Foreskin melanocyte (primary cell): ENCODE measurements at places on chromosomes 1 and 21.

GRCh38 chr1:2953688-2954285 lies 67.5 kb upstream of the ACTRT2 start:
- DNase-seq: no peak

- DNase-seq: no peak
These were observed 75.0 kb downstream of the CLIC6 start for GRCh38 chr21:34743831-34744230.

- DNase-seq: peak; percentile 49
These were observed 433.1 kb downstream of the CAMTA1 start for GRCh38 chr1:7218210-7218832.

DNA sequence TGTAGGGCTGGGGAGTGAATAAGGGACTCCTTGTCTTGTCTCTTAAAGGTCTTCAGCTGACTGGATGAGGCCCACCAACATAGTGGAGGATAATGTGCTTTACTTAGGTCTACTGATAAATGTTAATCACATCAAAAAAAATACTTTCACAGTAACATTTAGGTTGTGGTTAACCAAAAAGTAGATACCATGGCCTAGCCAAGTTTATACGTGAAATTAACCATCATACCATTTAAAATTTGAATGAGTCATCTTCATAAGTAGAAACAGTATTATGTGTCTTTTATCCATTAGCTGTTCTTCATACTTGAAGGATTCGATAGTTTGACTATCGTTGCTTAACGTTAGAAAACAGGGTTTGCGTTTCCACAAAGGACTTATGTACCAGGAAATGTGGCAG lies 80.9 kb downstream of the MTR start:
- DNase-seq: no peak

DNA sequence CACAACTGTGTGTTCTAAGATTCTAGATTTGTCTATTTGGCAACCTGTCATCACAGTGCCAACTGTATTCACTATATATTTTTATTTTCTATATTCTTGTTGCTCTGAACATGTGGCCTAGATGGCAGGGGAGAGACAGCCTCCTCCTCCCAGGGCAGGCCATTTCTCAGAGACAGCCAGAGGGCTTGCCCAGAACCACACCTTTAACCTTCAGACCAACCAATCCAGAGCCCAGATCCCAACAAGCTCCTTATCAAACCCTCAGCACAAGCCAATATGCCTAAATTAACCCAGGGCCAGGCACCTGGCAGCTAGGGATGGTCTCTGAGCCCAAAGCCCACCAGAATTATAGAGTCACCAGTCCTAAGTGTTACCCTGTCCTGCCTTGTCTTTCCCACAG lies 19.3 kb downstream of the TRIM11 start:
- no peak for DNase-seq

DNA sequence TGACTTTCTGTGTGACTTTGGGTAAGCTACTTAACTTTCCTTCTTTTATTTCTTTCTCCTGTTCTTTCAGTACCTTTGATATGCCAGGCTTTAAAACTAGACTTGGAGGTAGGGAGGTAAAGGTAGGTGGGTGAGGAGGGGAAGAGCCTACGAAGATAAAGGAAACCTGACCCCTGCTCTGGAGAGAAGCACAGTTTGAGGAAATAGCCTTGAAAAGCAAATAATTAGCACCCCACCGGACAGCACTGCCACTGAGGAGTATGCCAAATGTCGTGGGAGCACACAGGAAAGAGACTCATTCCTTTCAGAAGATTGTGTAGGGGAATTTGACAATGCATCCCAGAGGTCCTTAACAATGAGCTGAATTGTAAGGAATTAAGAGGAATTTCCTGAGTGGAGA lies 65.2 kb upstream of the SPAG17 start:
- DNase-seq: peak; percentile 11

DNA sequence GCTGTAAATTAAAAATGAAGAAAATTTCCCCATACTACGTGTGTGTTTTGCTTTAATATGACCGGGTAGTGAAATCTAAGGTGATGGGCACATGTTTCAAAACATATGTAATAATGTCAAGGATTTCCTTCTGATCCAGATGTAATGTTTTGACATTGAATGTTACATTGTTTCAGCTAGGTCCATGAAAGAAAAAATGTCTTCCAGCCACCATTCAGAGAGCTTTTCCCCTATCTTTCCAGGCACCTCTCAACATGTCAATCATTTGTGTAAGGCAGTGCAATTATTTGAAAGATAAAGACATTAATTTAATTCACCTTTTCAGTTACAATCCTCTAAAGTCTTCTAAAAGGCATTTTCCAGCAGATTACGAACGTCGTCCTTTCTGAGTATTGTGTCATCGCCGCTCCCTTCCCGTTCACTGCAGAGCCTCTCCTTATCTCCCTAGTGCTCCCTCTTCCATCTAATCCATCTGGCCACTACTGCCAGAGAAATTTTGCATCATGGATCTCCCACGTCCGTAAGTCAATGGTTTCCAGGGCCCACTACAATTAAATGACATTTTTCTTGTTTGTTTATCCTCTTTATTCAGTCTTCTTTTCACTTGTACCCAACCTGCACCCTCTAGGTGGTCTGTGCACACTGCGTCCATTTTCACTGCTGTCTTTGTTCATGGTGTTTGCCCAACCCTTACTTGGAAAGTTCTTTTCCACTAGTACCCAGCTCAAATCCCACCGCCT lies 1.3 kb upstream of the VAMP3 start:
- no peak for DNase-seq

GRCh38 chr1:51342591-51343206 lies 12.3 kb upstream of the TTC39A start:
- DNase-seq: no peak

- no peak for DNase-seq
These were observed 1886.9 kb downstream of the NCAM2 start for GRCh38 chr21:22885079-22885478.

GRCh38 chr1:97145321-97145956 lies 423.9 kb downstream of the PTBP2 start:
- DNase-seq: peak; percentile 98

DNA sequence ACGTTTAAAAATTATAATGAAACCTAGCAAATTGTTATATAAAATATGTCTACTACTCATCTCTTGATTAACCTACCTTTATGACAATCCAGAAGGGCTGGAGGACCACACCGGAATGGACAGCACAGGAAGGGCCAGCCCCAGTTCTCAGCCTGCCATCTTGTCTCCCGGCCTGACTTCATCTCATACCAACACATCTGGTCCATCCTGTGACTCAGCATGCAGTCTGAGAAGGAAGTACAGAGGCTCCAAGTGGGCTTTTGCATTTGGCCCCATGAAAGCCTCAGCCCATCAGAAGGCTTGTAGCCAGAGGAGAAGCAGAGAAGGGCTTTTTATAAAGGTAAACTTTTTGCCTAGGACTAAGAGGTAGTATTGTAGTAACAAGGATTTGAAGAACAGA lies 436.6 kb downstream of the MRPL39 start:
- no peak for DNase-seq

GRCh38 chr1:110811529-110811928 lies 61.4 kb upstream of the CD53 start:
- DNase-seq: no peak

DNA sequence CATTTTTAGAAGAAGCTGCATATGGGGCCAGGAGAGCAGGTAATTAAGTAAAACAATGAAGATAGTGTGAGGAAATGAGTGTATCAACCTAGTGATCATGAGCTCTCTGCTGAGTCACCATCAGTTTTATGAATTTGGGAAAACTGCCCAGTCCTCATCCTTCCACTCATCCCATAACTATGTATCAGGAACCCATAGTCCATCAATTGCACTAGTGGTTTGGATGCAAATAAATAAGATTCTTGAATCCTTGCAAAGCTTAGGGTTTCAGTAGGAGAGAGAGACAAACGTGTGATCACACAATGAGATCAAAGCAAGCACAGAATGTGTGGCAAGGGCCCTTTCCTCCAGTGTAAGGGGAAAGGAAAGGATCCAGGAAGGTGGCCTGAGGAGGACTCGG lies 145.6 kb downstream of the ZZZ3 start:
- peak; percentile 74 for DNase-seq

GRCh38 chr1:73901738-73902137 lies 296.2 kb downstream of the LRRIQ3 start:
- DNase-seq: no peak

DNA sequence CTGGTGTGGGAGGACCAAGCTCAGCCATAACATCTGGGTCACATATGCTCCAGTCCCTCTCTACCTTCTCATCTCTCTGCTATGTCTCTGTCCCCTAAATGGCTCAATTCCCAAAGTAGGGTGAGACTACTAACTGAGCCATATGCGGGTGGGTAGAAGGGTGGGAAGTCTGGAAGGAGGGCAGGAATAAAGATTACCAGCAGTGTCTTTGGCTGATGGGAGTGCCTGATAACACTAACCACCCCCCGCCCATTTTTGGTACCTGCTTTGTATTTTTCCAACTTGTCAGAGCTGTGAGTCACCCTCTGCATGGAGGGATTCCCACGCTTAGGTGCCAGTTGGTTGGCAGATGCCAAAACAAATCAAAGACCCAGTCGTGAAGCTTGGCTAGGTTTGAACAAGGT lies 14.9 kb upstream of the SSBP3 start:
- DNase-seq: no peak

DNA sequence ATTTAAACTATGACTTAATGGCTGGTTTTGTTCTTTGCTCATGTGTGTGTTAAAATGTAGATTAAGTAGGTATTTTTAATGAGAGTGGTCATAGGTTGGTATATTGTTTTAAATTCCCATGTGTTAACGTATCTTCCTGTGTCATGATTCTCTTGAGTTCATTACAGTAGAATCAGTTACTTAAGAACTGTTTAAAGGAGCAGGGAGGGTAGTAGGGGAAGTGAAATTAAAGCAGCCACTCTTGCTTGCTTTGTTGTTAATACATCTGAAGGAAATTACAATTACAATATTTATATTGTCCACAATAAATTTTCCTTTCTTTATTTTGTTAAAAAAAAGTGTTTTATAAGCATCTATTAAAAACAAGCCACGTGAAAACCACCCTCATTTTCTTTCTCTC lies 119.2 kb upstream of the KIAA1614 start:
- no peak for DNase-seq

GRCh38 chr21:19713313-19713712 lies 1284.9 kb upstream of the NCAM2 start:
- no peak for DNase-seq

- no peak for DNase-seq
These were observed 69.4 kb downstream of the DEGS1 start for GRCh38 chr1:224252479-224252878.

DNA sequence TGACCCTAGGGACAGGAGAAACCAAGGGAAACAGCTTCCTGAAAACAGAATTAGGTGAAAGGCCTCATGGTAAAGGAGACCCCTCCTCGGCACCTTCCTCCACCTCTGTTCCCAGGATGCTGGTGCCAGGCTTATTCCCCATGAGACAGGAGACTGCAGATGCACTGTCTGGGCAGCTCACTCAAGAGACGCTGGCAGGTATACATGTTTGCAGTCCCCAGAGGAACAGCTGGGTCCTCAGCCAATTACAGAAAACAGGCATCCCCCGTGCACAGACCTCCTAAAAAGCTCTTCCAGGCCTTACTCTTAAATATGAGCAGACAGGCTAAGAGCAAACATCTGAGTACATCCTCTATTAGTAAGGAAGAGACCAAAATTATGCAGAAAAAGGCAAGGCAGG lies 6.5 kb downstream of the CCSAP start:
- no peak for DNase-seq

DNA sequence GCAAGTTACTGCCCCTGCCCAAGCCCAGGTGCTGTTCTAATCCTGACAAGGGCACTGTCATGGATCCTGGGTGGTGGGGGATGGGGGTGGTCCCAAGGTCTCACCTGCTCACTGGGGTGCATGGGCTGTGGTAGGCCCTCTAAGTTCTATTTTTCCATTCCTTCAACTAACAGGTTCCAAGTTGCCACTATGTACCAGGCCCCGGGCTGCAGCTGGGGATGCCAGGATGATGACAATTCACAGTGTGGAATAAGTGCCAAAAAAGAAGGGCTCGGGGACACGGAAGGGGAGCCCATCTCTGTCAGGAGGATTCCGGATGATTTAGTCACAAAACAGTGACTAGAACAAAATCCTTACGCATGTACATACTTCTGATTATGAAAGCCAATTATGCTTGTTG lies 76.0 kb downstream of the STUM start:
- DNase-seq: no peak

GRCh38 chr1:217067642-217068041 lies 344.4 kb upstream of the ESRRG start:
- peak; percentile 51 for DNase-seq

DNA sequence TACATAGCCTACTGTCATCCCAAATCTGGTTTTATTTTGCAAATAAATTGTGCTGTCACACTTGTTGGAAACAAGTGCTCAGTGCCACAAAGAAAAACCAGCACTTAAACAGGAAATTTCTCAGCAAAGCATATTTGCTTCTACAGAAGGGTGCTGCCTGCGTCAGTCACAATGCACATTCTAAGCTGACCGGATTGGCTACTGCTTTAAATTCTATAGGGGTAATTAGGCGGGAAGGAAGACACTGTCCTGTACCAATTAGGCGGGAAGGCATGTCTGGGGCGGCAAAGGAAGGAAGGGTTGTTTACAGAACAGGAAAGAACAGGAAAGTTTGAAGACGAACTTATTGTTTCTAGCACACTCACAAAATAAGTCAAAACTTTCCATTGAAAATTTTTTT lies 2.8 kb downstream of the IFI16 start:
- DNase-seq: peak; percentile 81

GRCh38 chr1:16111771-16112595 lies 38.5 kb upstream of the FAM131C start:
- DNase-seq: no peak

GRCh38 chr1:30707412-30708360 lies 15.7 kb downstream of the MATN1 start:
- peak; percentile 47 for DNase-seq

- no peak for DNase-seq
These were observed 1.3 kb upstream of the IFNAR2 start for GRCh38 chr21:33228455-33228854.

DNA sequence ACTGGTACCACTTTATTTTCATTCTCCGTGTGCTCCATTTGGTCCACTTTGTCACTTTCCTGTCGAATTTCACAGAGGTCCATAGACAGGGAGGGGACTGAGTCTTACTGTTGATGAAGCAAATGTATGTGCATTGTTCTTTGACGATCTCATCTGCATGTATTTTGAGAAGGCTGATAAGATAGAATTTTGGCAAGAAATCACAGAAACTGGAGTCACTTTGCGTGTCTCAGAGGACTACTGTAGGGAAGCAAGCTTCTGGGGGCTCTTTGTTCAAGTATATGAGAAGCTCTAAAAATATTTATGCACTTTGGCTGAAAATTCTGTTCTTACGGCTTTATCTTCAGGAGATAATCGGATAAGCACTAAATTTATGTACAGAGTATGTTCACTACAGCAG lies 78.1 kb downstream of the PCBP3 start:
- no peak for DNase-seq
